ENCODE measurements at places on chromosomes 4 and X. TPM values are rescaled to one million over a fixed set of nuclear protein-coding genes. Genes with fewer than 3 reads are reported as not detected.

LAP3 gene
- total RNA-seq, result 225 TPM

RXFP1 gene
- total RNA-seq, result not detected

AIFM1 gene
- total RNA-seq, result 29.9 TPM

GCNA gene
- total RNA-seq, result 2.3 TPM

SHOX gene
- total RNA-seq, result not detected

SOD3 gene
- not detected for total RNA-seq

DNA sequence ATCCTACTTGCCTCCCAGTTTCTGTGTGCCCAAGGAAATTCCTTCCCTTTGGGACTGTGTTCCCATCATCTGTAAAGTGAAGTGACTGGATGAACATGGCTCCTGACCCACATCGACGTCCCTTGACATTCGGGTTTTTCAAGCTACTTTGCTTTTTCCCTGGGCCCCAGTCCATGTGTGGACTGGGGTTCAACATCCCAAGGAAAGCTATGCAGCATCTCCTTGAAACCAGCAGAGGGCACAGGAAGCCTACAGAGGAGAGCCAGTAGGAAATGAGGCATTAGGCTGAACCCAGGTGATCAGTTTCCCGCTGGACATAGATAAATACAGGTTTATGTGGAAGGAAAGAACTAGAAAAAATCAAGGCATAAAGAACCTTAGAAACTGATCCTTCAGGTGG lies 145.1 kb upstream of the ARHGEF9 start:
- DNase-seq, result no peak

DNA sequence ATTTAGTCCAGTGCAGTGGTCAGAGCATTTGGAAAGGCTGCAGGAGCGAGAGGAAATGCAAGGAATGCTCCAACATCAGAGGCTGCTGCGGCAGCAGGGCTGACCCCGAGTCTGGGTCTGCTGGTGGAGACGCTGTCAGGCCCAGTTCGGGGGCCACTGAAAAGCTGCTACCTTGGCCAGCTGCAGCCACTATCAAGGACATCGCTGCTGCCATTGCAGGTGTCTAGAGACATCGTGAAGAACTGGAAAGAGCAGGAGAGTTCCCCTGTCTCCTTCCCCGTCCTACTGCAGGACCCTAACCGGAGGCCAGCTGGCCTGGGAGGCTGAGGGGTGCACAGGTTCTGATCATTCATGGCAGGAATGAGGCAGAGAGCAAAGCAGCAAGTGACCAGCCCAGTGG lies 29.5 kb upstream of the GPR78 start:
- no peak for DNase-seq

- DNase-seq, result peak; percentile 81
These were observed 40.2 kb downstream of the ATP10D start for GRCh38 chr4:47525154-47525819.

- no peak for DNase-seq
These were observed 411.4 kb downstream of the INPP4B start for GRCh38 chr4:142434519-142435224.

- DNase-seq, result no peak
These were observed 41.3 kb upstream of the PHEX start for GRCh38 chrX:21990832-21991231.

DNA sequence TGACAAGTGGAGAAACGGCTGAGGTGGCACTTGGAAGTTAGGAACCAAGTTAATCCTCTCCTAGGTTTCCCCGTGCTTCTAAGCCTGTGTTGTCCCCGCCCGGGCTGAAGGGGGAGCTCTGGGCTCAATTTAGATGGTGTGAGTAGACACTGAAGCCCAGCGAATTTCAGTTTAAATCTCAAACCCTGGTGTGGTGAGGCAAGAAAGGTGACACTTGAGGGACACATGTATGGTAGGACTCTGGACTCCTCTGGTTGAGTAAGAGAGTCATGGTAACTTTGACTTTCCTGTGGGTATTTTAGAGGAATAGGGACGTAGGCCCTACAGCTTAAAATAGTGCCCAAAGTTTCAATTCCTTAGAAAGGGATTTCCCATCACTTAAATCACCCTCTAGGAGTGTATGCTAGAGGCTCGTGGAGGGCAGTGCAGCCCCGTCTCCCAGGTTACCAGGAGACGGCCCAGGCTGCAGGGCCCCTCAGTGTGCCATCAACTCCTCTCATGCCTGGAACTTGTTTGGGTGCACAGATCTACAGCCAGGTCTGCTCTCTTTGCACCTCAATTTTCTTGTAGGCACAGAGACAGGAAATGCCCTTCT lies 24.0 kb downstream of the HAND2 start:
- no peak for DNase-seq

DNA sequence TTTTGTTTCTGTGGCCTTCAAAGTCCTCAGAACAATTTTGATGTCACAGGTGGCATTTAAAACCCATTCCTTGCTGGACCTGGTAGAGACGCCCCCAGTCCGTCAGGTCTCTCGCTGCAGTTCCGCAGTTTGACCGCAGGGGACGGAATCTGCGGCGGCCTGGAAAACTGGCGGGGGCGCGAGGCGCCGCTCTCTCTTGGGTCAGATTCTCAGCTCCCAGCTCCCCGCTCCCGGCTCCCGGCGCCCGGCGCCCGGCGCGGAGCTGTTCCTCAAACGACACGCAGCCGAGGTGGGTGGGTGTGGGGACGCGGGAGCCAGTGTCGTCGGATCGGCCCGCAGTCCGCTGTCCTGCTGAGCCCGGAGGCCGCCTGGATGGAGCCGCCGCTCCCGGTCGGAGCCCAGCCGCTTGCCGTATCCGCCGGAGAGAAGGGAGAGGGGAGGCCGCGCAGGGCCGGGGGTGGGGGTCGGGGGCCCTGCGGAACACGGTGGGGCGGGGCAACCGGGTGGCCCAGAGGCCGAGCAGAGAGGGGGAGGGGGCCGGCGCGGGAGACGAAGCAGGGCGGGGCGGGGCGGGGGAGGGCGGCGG lies at the start of gene OCRL:
TSS of gene OCRL (plus strand) at position 192 of the 586 bp plus-strand sequence. CDS start at position 373, 181 bp downstream.
- no peak for DNase-seq

DNA sequence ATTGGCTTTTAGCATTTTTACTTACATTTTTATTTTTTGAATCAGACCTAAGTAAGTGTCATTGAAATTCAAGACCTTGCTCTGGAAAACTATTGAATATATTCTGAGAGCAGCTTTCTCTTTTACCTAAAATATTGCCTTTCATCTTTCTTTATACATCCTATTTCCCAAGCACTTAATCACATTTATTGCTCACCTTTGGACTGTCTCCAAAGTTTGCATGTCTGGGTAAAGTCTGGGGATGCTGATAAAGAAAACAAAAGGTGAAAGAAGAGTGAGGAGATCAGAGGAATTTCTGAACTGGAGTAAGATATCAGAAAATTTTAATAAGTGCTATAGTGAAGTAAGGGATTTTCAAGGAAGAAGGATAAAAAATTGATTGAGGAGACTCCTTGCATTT lies 308.5 kb upstream of the AADAT start:
- DNase-seq, result no peak

GRCh38 chr4:171025343-171025742 lies 787.9 kb upstream of the GALNTL6 start:
- no peak for DNase-seq

DNA sequence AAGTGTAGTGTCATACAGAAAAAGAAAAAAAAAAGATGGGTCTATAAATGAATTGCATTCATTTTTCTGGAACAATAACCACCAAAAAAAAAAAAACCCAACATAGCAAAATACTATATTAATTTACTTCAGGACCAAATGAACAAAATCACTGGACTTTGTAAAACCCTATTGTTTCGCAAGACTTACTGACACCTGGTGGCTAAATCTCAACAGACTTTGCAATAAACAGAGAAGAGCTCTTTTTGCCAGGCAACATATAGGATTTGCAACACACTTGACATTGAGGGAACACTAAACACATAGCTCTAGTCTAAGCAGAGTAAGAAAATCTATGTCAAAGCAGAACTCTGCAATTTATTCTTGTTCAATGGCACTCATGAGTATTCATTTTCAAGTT lies 990.2 kb downstream of the STPG2 start:
- no peak for DNase-seq

DNA sequence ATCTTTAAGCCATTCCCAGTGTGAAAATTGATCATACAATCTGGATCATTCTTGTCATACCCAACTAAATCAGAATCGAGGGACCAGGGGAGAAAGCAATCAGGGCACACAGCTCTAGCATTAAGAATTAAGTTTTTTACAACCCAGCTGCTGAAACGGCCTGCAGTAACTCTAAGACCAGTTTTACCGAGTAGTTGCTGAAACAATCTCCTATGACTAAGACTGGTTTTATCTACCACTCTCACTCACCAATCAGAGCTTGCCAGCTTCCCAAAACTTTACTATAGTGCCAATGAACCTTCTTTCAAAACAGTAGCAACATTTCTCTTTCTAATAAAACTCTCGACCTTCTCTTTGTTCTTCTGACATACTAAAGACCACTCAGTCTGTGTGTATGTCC lies 2.8 kb upstream of the SAP30 start:
- no peak for DNase-seq

DNA sequence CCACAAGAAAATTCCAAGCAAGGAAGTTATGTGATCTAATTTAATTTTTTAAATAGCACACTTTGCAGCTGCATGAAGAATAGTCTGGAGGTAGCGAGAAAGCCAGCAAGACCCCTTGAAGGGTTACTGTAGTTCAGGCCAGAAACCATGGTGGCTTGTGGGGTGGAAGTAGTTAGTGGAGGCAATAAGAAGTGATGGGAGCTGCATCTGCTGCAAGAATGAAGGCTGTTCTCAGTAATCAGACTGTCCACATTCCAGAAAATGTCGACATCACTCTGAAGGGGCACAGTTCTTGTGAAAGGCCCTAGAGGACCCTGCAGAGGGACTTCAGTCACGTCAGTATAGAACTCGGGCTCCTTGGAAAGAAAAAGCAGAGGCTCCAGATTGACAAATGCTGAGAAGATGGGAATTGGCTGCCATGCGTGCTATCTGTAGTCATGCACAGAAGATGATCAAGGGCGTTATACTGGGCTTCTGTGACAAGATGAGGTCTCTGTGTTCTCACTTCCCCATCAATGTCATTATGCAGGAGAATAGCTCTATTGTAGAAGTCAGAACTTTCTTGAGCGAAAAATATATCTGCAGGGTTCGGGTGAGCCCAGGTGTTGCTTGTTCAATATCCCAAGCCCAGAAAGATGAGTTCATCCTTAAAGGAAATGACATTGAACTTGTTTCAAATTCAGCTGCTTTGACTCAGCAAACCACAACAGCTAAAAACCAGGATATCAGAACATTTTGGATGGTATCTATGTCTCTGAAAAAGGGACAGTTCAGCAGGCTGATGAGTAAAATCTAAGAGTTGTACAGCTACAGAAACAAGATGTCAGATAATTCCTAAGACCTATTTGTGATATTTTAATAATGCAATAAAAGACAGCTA lies 254.2 kb downstream of the CBR4 start:
- no peak for DNase-seq

DNA sequence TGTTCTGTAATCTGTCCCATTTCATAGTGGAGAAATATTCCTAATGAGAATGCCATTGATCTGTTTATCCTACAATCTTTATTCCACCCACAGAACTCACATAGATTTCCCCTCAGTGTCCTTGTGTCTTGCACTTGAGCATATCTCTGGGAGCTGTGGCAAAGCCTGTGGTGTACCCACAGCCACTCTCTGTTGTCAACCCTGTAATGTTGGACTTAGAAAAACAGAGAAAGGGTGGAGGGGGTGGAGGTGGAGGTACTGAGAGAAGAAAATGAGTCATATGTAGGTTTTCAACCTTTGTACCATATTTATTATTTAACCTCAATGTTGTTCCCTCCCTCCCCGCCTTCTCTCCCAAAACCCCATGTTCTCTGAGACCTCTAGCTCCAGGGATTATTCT lies 46.9 kb upstream of the TLL1 start:
- no peak for DNase-seq

DNA sequence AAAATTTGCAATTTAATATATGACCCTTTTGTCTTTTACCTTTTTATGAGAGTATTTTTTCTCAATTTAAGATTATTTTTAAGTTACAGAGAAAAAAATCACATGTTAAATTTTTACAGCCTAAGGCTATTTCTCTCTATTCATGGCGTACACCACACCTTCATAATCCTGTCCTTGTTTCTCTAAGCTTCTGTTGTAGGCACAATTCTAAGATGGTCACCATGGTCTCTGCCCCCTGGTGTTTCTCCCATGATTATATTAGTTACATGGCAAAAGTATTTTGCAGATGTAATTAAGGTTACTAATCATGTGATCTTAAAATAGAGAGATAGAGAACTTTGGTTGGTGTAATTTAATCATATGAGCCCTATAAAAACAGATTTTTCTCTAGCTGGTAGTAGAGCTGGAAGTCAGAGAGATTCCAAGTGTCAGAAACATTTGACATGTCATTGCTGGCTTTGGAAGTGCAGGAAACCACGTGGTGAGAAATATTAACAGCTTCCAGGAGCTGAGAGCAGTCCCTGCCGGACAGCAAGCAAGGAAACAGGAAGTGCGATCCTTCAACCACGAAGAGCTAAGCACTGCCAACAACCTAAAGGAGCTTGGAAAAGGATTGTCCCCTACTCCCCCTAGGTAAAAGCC lies 89.8 kb downstream of the EIF4E start:
- DNase-seq, result no peak

DNA sequence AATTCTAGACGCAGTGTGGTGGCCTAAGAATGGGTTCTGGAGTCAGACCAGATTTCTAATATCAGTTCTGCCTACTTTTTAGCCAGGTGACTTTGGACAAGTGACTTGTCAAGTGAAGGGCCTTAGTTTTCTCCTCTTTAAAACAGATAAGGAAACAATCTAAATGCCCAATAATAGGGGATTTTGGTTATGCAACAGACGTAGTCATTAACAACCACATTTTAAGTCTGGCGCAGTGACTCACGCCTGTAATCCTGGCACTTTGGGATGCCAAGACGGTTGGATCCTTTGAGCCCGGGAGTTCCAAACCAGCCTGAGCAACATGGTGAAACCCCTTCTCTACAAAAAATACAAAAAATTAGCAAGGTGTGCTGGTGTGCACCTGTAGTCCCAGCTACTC lies 2.1 kb upstream of the ZMYM3 start:
- DNase-seq, result no peak

DNA sequence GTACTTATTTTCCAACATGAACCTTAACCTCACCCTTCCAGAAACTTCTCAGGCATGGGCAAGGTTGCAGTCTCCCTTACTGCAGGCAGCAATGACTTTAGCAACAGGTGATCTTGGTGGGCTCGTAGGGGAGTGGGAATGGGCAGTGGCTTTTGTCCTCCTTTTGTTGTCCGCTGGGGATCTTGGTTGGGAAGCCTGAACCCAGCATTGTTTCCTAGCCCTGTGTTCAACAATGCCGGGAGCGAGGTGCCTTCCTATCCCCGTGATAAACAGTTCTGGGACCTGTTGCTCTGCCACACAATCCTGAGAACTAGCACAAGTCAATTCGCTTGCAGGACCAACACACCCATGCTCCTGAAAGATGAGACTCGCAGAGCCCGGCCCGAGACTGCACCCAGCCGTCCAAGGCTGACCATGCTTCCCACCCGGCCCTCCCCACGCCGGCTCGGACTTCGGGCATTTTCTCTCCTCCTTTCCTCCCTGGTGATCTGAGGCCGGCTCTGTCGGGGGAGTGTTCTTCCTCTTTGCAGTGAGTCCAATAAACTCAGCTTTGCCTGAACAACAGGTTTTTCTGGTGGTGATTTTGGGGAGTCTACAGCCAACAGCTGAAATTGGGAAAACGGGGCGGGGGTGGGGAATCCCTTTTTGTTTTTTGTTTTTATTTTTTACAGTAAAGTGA lies 20.2 kb downstream of the IRAK1 start:
- DNase-seq, result no peak

GRCh38 chrX:135988245-135988644 lies 3.0 kb downstream of the SLC9A6 start:
- no peak for DNase-seq

All from pulmonary artery endothelial cell (primary cell).